ENCODE measurements at places on chromosomes 2 and 18.

DNA sequence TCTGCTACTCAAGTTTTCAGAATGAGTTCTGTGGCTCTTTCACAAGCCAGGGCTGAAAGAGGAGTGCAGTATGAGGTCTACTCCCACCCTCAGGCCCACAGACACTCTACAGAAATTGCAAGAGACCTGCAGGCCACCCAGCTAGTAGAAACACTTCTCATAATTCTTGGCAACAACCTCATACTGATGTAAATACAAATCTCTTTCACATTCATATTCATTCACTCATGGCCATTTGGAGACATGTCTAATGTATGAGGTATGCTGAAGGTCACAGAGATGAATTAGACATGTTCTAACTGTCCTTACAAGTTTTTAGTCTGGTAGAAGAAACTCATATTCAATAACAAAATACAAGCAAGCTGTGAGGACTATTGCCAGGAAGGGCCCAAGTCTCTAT, 83.8 kb upstream of the KLHL29 start:
- no peak for DNase-seq

- DNase-seq = no peak
Measured at GRCh38 chr2:19649142-19649541, 252.6 kb downstream of the TTC32 start.

DNA sequence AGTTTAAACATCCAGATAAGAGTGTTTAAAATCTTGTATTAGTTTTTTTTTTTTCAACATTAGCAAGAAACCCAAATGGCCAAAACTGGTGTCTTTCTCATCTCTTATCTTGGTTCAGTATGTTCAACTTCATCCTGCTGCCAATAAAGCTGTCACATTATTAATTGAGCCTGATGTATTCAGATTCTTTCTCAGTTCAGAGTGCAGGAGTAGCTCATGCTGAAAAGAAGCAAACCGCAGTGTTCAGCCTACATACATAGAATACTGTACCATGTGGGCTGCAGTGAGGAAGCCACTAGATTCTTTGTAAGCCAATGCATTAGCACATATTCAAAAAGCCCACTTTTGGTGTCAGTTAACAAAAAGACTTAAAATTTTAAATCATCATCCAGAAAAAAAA, 76.2 kb downstream of the C18orf54 start:
- DNase-seq = no peak

DNA sequence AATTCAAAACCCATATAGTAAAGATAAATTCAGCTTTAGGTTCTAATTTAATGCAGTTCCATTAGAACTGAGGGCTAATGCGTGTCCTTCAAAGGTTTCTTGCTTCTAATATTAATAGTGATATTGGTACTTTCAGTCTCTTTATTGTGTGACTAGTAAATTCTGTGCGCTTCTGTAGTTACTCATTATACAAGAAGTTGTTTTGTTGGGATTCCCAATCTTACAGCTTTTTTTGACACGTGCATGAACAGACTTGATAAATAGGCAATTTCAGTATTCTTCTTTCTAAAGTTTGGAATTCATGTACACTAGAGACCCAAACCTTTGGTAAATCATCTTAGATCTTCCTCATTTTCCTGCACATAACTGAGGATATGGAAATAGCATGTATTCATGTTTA, 71.8 kb downstream of the HAUS1 start:
- no peak for DNase-seq

- no peak for DNase-seq
Measured at GRCh38 chr18:77960791-77961410, 711.3 kb downstream of the GALR1 start.

GRCh38 chr18:35775887-35776286, 194.3 kb downstream of the GALNT1 start:
- no peak for DNase-seq

DNA sequence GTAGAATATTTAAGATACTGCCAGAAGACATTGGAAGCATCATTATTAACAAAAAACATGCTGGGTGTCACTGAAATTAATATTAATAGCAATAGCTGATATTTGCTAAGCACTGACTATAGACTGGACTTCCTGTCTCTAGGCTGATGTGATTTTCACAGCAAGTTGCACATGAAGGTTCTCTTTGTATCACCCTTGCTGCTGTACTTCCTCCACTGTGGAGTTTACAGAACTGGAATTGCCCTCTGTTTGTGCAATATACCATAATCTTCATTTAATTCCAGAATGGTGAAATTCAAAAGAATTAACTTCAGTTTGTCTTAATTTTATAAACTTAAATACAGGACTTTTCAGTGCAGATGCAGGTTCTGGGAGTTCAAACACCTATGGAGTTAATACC, 585.1 kb downstream of the RNF144A start:
- no peak for DNase-seq

GRCh38 chr2:121197369-121198091, 87.5 kb downstream of the TFCP2L1 start:
- no peak for DNase-seq

DNA sequence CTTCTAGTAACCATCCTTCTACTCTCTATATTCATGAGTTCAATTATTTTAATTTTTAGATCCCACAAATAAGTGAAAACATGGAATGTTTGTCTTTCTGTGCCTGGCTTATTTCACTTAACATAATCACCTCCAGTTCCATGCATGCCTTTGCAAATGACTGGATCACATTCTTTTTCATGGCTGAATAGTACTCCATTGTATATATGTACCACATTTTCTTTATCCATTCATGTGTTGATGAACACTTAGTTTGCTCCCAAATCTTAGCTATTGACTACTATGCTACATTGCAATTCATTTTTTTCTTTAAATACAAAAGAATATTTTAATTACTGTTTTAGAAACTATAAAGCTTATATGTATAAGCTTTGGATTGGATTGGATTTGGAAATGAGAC, 240.4 kb upstream of the LYPD1 start:
- DNase-seq = no peak

DNA sequence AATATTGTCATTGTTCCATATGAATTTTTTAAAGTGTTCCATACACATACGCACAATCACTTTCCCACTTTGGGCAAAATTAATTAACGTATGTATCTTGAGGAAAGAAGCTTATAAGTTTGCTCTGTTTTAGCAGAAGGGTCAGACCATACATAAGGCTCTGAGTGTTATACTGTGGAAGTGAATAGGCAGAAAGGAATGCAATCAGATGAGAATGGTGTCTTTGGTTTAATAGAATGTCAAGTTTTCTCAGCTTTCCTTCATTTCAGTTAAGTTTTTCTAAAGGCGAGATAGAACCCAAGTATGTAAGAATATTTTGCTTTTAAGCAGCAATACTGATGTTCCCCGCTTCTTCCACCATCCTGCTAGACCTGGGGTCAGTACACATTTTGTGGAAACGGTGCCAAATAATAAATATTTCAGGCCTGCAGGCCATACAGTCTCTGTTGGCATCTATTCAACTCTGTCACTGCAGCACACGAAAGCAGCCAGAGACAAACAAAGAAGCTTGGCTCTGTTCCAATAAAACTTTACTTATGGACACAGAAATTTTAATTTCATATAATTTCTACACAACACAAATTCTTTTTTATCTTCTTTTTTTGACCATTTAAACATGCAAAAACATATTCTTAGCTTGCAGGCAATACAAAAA, 100.6 kb downstream of the UPP2 start:
- DNase-seq = no peak

DNA sequence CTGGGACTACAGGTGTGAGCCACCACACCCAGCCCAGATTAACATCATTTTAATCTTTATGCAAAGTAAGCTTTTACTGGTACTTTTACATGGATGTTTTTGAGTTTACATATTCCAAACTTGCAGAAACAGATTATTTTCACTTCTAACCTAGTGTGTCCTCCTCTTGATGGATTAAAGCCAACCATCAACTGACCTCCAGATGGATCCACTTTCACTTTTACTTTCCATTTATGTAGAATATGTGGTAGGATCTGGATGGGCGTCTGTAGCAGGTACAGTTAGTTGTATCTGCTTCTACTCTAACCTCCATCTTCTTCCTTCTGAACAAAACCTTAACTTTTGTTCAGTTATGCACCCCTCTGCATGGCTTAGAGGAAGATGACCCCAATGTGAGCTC, 264.1 kb downstream of the CDH20 start:
- no peak for DNase-seq

GRCh38 chr2:187302116-187302515, 145.9 kb downstream of the CALCRL start:
- no peak for DNase-seq

DNA sequence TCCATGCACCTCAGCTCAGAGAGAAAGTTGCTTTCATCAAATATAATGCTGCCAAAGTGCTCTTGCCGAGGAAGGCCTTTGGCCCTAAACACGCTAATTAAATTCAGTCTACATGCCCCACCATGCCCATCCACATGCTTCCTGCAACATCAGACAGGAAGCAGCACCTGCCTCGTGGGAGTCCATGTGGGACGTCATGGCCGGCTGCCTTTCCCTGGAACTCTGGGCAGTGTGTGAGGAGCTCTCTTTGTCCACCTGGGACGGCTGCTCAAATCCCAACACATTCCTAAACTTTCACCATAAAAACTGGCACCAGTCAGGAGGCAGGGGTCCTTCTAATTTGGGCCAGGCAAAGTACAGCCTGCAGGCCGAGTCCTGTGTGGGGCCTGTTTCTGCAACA, 23.1 kb downstream of the FAM178B start:
- no peak for DNase-seq

DNA sequence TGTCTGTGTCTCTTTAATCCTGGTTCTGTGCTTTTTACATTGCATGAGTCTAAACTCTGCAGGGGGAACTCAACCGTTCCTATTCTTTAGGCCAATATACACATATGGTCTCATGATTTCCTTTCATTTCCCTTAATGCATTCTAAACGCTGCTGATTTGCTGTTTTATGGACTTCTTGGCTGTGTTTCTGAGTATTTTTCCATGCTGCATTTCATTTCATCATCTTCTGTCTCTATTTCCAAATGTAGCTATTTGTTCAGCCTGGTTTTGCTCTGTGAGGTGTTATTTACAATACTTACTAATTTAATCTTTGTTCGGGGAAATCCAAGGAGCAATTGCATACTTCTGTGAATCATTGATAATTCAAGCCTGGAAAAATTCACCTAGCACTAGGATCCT, 897.2 kb downstream of the TSN start:
- DNase-seq = no peak

- no peak for DNase-seq
Measured at GRCh38 chr2:129923265-129924091, 56.0 kb upstream of the RAB6C start.

- no peak for DNase-seq
Measured at GRCh38 chr2:66634784-66635183, 199.9 kb downstream of the MEIS1 start.

GRCh38 chr2:71348302-71348701, 16.7 kb downstream of the ZNF638 start:
- DNase-seq = no peak

DNA sequence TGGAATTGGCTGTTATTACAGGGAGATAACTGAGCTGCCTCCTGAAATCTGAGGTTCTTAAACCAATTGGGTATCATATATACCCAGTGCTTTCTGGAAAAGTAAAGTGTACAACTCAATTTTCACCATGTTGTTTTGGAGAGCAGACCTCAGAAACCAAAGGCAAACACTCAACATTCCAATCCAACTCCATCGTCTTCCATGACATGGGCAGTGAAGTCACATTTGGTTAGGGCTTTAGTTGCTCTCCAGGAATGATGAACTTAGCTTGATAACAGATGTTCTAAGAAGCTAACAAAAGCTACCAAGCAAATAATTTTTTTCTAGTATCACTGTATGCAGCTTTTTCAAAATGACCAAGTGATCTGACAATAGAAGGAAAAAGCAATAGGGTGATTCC, 107.0 kb upstream of the SLC35G4 start:
- no peak for DNase-seq

DNA sequence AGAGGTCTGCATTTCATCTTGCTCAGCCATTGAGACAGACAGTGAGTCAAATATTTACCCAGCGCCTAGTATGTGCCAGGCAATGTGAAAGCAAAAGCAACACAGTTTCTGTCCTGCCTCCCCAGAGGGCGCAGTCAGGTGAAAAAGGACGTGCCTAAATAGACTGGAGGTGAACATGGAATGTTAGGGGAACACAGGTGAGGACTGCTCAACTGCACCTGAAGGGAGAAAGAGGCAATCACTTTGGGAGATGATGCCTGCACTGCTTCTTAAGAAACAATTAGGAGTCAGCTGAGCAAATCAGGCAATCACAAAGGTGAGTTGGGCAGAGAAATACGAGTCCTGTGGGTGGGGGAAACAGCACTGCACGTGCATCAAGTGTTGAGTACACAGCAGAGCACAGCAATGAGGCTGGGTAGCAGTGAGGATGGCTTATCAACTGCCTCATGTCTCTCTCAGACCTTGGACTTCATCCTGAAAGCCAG, 218.3 kb upstream of the SMAD7 start:
- DNase-seq = peak; percentile 2

DNA sequence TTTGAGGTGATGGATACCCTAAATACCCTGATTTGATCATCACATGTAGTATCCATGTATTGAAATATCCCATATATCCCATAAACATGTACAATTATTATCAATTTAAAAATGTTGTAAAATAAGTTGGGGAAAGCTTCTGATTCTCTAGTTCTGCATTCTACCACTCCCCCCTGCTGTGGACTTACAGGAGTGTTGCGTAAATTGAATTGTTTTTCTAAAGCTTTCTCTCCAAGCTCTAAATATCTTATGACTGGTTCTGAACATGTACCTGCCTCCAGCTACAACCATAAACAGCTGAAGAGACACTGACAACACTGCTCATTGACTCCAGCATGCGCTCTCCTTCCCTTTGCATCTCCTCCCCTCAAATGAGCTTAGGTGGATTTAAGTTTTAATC, 145.2 kb downstream of the MGAT5 start:
- no peak for DNase-seq

DNA sequence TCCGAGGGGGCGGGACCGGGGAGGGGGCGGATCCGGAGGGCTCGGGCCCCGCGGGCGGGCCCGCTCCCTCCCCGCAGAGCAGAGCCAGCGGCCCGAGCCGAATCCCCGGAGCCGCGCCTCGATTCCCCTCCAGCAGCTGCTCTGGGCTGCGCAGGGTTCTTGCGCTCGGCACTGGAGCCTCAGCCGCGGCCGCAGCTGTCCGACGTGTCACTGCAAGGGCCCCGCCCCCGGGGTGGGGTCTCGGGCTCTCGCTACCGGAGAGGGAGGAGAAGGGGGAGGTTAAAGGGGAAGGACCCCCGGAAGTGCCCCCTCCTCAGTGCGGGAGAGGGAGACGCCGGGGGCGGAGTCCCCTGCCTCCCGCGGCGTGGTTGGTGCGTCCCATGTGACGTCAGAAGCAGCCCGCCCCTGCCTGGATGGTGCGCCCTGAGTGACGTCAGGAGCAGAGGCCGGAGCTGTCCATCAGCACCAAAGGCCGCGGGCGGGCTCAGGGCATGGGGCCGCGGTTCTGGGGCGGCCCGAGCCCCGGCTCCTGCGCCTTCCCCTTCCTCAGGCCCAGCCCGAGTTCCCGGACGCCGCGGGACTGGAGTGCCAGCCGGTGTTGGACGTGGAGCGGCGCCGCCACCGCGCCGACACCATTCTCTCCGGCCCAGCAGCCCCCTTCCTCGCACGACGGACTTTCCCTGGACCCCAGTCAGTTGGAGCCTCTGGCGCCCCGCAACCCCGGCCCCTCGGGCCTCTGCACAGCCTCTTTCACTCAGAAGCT, at the start of the genes CHPF and TMEM198:
Gene CHPF (minus strand): TSS at position 214 of the 763 bp plus-strand sequence. CDS start 271 bp downstream, outside the sequence.
Gene TMEM198 (plus strand): TSS at position 433 of the 763 bp plus-strand sequence. CDS start 700 bp downstream, outside the sequence.
- DNase-seq = peak; percentile 80

- DNase-seq = no peak
Measured at GRCh38 chr2:147607379-147607778, 237.4 kb upstream of the ACVR2A start.

All from activated T-cell treated with anti-CD3 and anti-CD28 coated beads for 1 hour (primary cell).